ENCODE measurements at places on chromosomes 3 and 15.

DNA sequence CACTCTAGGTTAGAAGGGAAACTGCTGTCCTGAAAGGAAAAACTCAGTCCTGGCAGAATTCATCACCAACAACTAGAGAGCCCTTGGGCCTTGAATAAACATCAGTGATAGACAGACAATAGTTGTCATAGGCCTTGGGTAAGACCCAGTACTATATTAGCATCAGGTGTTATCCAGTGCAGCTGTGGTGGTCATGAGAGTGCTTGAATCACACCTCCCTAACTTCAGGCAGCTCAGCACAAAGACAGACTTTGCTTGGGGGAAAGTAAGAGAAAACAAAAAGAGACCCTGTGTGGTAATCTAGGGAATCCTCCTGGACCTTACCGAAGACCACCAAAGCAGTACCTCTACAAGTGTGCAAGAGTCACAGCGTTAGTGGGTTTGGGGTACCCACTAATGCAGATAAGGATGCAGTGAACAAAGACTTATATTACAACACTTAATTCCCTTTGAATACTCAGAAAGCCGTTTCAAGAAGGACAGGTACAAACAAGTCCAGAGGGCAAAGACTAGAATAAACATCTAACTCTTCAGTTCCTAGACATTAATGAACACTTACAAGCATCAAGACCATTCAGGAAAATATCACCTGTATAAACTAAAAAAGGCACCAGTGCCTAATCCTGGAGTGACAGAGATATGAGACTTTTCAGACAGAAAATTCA is 332.3 kb upstream of the EPHA3 start:
- DNase-seq, result no peak

- no peak for DNase-seq
Measured at GRCh38 chr15:65908876-65909275, 39.6 kb downstream of the RAB11A start.

- DNase-seq, result no peak
Measured at GRCh38 chr15:101608201-101608600, 44.0 kb downstream of the TM2D3 start.

GRCh38 chr15:53811530-53811929 is 52.1 kb upstream of the WDR72 start:
- DNase-seq, result no peak

DNA sequence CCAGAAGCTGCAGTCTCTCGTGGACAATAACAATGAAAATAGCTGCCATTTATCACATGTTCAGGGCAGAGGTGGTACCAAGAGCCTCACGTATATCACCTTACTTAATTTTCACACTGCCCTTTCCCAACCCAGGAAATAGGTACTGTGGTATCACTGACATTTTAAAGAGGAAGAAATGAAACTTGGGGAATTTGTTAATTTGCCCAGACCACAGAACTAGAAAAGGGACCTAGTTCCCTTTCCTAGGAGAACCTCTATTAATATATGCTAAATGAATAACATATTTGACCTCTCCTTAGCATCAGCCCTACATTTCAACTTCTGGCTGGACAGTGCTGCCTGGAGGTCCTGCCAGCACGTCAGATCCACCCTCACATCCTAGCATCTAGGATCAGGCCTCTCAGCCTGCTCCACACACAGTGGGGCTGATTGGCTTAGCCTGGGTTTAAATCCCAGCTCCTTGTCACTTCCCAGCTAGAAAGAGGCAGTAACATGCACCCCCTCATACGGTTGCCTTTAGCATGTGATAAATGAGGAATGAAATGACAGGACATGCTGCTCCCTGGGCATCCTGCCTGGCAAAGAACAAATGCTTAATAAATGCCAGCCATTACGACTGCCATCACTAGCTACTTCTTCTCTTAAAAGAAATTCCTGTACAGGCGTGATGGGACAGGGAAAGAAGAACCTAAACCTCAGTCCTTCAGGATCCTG is 95.1 kb upstream of the TNFAIP8L3 start:
- DNase-seq, result no peak

- no peak for DNase-seq
Measured at GRCh38 chr3:151314137-151314536, 2.5 kb downstream of the GPR87 start.

DNA sequence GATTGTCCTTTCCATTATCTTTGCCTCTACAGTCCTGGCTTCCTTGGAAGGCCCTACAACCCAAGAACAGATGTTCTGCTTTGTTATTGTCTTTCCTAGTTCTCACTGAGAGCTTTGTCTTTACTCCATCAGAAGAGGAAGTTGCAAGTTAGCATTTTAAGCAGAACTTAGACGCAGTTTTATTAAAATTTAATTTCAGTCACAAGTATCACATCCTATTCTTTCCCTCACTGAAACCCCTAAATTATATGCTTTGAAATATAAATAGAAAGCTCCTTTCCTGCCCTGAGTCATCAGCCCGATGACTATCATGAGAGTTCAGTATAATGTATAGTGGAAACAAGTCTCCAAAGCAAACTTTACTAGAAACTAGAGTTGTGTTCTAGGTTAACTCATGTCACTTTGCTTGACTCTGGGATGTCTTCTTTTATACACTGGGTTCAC is 291.2 kb upstream of the RBMS3 start:
- DNase-seq, result no peak

- DNase-seq, result no peak
Measured at GRCh38 chr15:70538278-70538677, 225.1 kb downstream of the UACA start.

DNA sequence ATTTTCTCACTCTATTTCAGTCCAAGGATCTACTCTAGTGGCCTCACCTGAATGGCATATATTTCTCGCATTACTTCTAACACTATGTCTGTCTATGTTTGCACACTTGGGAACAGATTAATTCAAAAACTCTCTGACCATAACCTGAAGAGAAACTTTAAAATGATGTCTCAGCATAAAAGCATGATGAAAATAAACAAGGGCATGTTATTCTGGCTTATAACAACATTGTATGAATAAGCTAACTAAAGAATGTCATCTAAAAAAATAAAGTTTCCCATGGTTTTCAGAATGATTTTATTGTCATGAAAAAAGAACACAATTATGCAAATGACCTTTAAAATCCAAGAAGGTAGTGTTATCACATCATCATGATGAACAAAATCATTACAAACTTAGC is 85.5 kb upstream of the ROBO2 start:
- DNase-seq, result no peak

DNA sequence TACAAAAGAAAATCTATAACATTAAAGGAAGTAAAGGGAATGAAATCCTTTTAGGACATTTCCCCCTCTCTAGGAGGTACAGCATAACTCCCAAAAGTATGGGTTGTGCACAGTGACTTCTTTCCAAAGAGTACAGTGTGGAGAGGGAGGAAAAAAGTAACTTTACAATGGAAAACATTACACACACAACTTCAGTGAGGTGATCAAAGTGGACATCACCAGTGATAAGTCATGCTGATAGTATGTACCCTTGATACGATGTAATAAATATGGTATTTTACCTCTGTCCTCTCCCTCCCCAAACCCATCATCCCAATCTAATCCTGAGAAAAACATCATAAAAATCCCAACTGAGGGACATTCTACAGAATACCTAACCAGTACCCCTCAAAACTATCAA is 10.8 kb downstream of the PLD1 start:
- DNase-seq, result no peak

GRCh38 chr3:194888916-194889315 is 203.2 kb downstream of the FAM43A start:
- no peak for DNase-seq

DNA sequence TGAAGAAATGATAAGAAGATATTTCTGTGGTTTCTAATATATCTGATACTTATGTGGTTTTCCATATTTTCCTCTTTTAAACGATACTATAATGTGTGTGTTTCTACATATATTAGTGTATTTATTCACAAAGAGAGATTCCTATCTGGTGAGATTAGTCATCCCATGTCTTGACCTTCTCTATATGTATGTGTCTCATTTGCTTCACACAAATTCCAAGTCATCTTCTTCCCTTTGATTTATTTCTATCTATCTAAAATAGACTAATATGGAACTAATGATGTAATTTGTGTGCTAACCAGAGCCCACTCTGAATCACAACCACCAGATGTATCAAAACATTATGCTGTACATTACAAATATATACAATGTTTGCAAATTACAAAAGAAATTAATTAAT is 154.7 kb upstream of the KCNMB2 start:
- DNase-seq, result no peak

DNA sequence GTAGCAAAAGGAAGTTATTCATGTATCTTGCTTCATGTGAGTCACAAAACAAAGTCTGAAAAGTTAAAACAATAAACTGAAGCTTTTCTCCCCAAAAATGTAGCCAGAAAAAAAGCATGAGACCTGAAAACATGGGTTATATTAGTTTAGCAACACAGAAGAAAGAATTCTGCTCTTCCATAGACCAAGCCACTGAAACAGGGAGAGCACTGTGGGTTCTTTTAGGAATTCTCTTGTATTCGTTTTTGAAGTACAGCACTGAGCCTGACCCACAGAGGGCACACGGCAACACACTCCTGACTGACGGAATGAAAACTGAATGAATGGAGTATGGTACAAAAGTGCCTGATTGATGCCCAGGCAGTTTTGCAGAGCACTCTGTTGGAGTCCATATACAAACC is 66.6 kb downstream of the TM4SF4 start:
- DNase-seq, result no peak

GRCh38 chr3:130894130-130894985 is 474 bp downstream of the ATP2C1 start:
- DNase-seq, result peak; percentile 57

DNA sequence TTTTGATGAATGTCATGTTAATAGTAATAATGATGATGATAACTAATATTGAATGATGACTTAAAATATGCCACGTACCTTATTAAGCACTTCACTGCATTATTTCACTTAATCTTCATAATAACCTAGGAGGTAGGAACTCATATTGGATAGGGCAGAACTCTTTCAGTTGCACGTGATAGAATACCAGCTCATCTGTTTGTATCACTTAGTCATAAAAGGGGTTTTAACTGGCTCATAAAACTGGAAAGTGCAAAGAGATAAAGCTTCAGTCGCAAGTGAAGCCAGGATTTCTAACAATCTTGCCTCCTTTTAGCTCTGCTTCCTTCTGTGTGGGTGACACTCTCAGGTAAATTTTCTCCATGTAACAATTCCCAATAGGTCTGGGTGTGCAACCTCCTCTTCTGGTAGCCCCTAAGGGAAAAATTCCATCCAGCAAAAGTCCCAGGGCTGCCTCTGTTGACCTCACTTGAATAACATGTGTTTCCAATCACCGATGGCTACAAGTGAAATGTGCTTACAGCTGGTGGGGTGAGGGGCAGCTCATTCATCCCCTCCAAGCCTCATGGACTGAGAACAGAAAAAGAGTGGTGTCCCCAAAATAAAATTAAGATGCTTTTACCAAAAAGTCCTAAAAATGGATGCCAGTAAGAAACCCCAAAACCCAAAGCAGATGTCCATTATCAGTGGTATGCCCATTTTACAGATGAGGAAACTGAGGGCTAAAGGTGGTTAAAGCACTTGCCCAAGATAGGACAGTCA is 9.3 kb downstream of the GXYLT2 start:
- no peak for DNase-seq

GRCh38 chr3:11389386-11390268 is 117.4 kb downstream of the ATG7 start:
- no peak for DNase-seq

- DNase-seq, result peak; percentile 79
Measured at GRCh38 chr15:98853161-98853560, 154.4 kb downstream of the PGPEP1L start.

- no peak for DNase-seq
Measured at GRCh38 chr3:13513051-13513912, 33.2 kb downstream of the HDAC11 start.

DNA sequence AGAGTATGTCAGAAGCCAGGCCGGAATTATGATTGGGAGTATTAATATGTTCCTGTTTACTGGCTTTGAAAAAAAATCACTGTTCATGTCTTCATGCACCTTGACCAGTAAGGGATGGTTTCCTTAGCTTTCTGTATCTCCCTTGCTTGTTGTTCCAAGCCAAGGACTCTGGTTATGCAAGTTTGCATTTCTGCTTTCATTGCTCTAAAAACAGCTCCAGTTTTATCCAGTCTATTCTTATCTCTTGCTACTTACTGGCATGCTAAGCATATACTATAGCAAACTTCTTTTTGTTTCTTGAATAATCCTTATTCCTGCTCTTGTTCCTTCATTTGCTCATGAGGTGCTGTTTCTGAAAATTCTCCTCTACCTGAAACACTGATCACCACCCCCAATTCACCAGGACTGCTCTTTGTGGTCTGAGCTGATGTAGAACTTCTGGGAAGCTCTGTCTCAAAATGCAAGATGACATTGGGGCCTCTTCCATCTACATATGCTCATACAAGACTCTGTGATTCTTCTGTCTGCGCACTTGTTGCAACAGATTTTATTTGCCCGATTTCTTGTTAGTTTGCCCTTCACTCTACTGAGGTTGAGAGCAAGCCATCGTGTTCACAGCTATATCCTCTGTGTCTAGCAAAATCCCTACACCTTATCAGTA is 173.0 kb downstream of the EBLN2 start:
- no peak for DNase-seq

GRCh38 chr15:80081390-80081789 is 21.9 kb downstream of the ZFAND6 start:
- DNase-seq, result no peak

DNA sequence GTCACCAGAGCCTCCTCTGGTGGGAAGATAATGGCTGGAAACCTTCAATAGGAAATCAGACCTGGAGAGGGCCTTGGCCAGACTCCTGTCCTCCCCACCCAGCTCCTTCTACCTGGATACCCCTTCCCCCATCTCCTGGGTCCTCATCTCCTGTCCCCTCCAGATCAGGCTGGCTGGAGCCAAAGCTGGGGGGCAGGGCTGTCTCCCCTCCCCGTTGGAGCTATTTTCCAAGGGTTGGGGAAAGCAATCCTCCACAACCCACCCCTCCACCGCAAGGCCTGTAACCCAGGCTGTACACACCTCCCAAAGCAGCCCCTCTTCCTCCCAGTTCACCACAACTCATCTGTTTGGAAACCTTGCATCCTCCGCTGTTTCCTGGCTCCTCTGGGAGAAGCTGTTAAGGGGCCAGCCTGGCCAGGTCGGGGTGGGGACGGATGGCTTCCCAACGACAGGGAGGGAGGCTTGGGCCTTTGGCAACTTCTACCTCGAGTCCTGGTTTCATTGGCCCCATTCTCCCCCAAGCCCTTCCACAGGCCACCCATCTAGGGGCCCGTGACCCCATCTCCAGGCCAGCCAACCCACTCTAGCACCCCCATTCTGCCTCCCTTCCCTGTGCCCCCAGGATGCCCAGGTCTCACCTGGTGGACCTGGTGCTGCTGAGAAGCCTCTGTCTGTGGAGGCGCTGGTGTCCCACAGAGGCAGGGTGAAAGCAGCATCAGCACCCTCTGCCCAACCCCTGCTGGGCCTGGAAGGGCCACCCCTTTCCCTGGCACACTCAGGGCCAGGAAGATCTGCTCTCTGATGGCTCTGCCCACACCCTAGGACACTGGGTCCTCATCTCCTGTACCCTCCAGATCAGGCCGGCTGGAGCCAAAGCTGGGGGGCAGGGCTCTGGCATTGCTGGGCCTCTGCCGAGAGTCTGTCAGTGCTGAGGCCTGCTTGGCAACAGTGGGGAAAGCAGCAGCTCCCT is 22.1 kb upstream of the GOLGA6C start:
- DNase-seq, result no peak

- DNase-seq, result no peak
Measured at GRCh38 chr15:78630886-78631633, 9.9 kb downstream of the CHRNB4 start.
